ENCODE measurements at places on chromosomes 12 and 14.

DNA sequence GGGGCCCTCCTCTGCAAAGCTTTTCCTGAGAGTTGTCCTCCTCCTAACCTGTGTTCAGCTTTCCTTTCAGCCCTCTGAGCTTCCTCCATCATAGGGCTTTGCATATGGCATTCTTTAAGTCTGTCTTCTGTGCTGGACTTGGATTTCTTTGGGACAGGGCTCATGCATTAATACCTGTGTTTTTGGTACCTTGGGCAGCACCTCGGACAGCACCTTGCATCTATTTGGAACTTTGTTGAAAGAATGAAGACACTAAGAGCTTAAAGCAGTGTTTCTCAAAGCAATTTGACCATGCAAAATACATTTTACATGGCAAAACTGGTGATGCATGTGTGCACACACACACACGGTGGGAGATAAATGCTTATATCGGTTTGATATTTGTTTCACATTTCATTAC is 115.0 kb upstream of the SRRM4 start:
- DNase-seq: no peak

- DNase-seq: no peak
These were observed 5.1 kb downstream of the AKAP3 start for GRCh38 chr12:4643747-4644146.

DNA sequence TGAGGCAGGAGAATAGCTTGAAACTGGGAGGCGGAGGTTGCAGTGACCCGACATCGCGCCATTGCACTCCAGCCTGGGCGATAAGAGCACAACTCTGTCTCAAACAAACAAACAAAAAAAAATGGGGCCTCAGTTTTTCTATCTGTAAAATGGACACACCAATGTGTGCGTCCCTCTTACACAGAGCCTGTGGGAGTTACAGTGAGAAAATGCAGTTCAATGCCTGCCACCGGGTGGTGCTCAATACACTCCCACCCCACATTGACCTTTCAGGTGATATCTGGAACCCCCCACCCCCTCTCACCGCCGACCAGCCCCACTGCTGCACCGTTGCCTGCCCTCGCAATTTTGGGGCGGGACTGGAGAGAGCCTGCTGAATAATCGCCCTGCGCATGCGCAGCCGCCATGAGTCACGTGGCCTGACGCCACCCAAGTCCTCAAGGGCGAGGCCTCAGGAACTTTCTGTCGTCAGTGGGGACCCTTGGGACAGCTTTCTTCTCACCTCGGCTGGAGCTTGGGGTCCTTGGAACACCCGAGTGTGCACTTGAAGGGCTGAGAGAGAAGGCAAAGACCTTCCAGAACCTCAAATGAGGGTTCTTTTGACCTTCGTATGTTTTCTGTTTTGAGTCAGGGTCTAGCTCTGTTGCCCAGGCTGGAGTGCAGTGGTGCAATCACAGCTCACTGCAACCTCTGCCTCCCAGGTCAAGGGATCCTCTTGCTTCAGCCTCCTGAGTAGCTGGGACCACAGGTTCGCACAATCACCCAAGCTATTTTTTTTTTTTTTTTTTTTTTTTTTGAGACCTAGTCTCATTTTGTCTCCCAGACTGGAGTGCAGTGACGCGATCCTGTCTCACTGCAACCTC is 14.6 kb upstream of the CABP1 start:
- DNase-seq: no peak

GRCh38 chr12:88884600-88884999 is 304.3 kb upstream of the KITLG start:
- DNase-seq: no peak

GRCh38 chr12:92796650-92797049 is 93.9 kb downstream of the PLEKHG7 start:
- DNase-seq: no peak
